Activated CD8-positive, alpha-beta memory T cell treated with anti-CD3 and anti-CD28 coated beads, Interleukin-2, amount 50 U/mL, for 4 hours (primary cell): ENCODE measurements at places on chromosomes 2 and 18.

- DNase-seq = no peak
Measured at GRCh38 chr2:29448096-29448688, 333.0 kb downstream of the CLIP4 start.

DNA sequence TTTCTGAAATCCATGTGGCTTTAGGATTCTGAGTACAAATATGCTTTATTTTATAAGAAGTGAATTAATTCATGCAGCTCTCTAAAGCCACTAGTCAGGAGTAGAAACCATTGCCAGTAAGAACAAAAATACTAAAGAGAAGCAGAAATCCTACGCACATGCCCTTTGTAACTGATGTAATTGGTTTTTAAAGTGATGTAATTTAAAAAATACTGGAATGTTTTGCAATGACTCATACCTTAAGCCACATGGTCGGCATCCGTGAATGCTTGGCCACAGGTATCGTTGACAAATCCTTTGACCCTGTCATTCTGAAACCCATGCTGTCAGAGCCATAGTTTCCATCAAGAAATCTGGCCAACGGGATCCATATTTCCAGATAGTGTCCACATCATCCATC lies 213.3 kb downstream of the ACKR3 start:
- DNase-seq = no peak

DNA sequence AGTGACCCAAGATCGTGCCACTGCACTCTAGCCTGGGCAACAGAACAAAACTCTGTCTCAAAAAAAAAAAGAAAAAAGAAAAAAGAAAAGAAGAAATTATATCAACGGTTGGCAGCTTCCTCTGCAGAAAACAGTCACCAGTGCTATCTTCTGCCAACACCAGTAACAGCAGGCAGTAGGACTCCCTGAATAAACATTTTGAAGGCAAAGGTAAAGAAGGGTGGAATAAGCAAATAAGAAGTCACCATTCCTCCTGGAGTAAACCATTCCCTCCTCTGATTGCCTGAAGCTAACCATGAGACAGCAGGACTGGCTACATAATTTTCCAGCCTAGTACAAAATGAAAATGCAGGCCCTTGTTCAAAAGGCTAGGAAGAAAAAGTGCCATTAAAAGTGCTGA lies 9.0 kb upstream of the RNF103 start:
- no peak for DNase-seq

DNA sequence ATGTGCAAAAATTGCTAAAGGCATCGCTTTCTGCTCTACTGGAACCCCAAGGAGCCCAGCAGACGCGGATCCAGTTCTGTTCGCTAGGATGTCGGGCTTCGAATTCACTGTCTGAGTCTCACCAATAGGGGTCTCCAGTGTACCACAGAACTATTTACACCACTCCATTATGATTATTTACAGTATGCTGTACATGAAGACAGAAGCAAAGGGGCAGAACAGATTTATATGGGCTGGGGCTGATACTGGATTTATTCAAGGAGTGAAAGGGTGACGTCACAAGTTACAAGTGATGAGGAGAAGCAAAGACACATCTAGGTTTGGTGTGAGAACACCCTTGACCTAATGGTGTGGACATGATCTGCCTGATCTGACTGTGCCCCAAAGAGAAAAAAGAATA lies 185.3 kb upstream of the ATP5MC3 start:
- no peak for DNase-seq

GRCh38 chr18:58544179-58544578 lies 84.7 kb downstream of the ALPK2 start:
- DNase-seq = no peak

DNA sequence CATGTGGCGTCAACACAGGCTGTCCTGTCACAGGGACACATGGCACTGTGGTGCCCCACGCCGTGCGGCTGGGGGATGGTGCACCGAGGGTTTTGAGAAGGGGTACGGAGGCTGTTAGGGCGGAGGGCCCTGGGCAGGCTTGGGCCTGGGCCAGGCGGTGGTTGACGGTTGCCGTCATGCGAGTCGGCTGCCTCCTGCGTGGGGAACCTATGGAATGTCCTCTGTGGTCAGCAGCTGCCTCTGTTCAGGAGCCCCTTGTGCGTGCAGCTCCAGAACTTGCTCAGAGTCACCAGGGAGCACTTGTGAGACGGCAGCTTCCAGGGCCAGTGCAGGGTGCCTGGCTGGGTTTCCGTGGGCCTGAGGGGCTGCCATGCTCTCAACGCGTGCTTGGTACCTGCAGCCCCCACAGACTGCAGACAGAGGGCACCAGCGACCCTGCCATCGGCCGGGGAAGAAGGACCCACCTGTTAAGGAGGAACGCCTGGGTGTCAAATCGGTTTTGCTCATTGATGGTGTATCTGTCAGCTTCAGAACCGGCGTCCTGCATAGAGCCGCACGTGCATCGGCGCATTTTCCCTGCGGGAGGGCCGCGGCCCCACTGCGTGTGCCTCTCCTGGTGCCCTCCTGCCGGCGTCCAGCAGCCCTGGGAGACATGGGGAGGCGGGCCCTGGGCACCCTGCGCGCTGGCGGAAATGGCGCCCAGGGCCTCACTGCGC lies 10.0 kb upstream of the D2HGDH start:
- DNase-seq = peak; percentile 55

DNA sequence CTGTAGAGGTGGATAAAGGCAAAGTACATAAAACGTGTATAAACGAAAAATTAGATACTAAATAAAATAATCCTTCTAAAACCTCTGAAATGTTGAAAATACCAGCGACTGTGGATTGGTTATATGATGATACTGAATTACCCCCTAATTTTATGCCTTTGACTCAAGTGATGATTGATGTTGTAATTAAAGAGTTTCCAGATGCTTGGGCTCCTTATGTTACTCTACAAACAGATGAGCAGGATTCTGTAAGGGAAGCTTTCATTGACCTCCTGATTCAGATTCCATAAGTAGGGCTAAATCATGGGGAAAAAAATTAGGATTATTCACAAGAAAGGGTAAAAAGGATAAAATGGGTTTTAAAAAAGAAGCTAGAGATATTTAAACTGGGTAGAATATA lies 418.2 kb upstream of the SLC39A10 start:
- no peak for DNase-seq

- no peak for DNase-seq
Measured at GRCh38 chr2:45700407-45701013, 49.0 kb downstream of the PRKCE start.

- DNase-seq = peak; percentile 85
Measured at GRCh38 chr2:233413559-233414272, 59.4 kb downstream of the DGKD start.

DNA sequence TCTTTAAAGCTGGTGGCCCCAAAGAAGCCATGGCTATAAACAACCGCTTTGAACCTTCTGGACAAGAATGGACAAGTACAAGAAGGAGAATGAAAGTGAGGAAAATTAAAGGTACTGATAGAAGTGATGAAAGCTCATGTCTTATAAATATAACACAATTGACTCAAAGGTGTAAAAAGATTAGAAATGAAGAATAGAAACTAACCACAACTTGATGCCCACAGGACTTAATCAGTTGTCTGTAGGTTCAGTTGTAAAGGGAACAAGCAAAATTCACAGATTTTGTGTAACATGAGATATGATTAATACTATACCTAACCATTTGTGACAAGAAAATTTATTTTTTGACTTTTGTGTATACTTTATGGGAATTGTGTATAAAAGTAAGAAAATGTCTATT lies 135.7 kb downstream of the NUP35 start:
- no peak for DNase-seq
